ENCODE measurements at places on chromosomes 12 and 14.
A peak's percentile ranks its signal among the peaks of the same experiment; 100 is the strongest.

DNA sequence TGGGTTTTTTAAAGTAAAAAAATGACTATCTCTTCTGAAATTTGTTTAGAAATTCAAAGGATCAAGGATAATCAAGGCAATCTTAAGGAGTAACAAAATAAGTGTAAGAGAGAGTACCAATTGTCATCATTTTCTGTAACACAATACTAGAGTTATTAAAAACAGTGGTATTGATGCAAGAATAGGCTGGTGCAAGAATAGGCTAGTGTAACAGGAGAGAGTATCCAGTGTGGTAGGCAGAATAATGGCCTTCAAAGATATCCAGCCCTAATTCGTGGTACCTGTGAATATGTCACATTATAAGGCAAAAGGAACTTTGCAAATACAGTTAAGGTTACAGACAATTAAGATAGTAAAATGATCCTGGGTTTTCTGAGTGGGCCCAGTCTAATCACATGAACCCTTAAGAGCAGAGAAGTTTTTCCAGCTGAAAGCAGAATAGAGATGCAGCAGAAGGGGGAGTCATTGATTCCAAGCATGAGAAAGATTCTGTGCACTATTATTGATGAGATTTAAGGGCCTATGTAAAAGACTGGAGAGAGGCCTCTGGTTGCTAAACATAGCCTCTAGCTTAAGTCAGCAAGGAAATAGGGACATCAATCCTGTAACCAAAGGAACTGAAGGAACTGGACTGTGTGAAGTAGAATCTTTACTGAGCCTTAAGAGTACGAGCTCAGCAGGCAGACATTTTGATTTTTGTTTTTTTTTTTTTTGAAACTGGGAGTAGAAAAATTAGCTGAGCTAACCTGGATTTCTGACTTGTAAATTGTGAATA is 134.1 kb downstream of the GPHN start:
- no peak for DNase-seq

- DNase-seq: no peak
These were observed 361.2 kb upstream of the PDE3A start for GRCh38 chr12:20006871-20007730.

DNA sequence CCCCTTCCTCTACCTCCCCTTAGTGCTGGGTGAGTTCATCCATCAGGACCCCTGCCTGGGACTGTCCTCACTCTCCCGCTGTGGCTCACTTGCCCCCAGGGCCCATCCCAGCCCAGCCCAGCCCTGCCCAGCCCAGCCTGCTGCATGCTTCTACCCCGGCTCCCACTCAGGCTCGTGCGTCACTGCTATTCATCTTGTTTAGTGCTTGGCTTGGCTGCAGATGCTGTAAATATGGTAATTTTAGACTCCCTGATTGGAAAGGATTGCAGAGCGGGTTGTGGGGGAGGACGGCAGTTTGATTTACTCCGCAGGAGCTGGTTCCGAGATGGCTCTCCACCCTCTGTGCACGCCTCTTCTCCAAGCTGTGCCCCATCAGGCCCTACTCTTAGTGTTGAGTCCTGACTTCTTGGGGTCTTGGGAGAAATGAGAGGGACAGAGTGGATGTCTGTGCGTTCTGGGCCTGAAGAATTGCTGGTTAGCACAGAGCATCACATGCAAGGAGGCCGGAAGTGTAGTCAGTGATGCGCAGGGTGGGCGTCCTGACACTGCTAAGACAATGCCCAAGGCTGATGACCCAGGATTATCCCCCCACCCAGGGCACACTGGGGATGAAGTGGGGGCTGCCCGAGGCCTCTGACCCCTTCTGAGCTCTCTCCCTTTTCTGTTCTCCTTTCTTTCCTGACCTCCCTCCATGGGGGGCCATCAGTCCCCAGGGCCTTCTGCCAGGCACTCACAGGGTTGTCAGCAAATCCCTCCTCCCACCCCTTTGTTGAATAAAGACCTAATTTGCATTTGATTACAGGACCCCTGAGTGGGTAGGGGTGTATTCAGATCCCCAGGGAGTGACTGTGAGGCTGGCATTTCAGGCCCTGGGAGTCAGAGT is 244.4 kb downstream of the ZFP36L1 start:
- DNase-seq: peak; percentile 44

DNA sequence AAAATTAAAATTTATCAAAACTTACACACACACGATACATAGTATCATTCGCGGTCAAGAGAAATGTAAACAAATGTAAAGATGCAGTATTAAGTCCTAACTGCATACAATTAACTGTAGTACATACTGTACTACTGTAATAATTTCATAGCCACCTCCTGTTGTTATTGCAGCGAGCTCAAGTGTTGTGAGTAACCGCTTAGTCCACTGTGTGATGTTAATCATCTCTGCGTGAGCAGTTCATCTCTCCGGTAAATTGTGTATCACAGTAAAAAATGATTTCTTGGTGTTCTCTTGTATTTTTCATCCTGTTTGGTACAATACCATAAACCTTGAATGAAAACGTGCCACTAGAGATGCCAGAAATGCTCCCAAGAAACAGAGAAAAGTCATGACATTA is 6.5 kb downstream of the EPS8 start:
- no peak for DNase-seq

GRCh38 chr12:6791931-6792520 is 2.7 kb downstream of the CD4 start:
- no peak for DNase-seq

GRCh38 chr12:99224237-99224636 is 423.3 kb upstream of the GARIN6 start:
- no peak for DNase-seq

GRCh38 chr12:1794440-1795090 is 25.8 kb upstream of the LRTM2 start:
- no peak for DNase-seq

DNA sequence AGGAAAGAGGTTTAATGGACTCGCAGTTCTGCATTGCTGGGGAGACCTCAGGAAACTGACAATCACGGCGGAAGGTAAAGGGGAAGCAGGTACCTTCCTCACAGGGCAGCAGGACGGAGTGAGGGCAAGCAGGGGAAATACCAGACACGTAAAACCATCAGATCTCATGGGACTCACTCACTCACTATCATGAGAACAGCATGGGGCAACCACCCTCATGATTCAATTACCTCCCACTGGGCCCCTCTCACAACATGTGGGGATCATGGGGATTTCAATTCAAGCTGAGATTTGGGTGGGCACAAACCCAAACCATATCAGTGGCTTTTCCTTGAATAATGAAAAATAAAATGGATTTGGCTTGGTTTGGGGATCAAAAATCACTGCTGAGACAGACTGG is 380.5 kb downstream of the VRK1 start:
- no peak for DNase-seq

DNA sequence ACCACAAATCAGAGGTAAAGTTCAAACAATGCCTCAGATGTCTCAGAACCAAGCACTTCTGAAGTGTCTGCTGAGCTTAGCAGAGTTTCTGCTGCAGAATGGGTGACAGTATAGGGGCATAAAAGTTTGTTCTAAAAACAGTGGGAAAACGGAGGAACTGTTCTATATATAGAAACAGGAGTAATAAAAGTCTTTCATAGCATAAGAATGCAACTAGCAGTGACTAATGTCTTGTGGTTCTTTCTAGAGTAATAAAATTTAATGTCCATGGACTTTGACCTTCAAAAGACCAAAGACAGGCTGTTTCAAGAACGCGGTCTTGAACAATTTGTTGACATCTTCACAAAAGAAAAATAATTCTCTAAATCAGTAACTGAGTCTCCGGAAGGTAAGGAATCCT is 107.5 kb upstream of the FAR2 start:
- DNase-seq: no peak

DNA sequence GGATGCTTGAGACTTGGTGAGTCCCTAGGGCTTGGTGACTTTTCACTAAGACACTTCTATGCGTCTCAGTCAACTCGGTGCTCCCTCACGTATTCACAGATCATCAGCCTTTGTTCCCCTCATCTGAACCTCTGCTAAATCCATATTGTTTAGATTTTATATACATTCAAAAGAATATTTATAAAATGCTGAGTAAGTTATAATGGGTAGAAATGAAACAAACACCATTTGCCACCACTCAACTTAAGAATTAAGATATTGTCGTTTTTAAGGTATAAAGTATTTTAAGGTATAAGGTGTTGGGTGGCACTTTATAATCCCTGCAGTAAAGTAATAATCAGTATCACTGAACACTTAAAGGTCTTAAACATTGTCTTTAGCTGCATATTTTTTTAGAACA is 103.0 kb downstream of the TTLL5 start:
- no peak for DNase-seq

GRCh38 chr12:15265875-15266274 is 44.7 kb upstream of the RERG start:
- DNase-seq: no peak

- no peak for DNase-seq
These were observed 5.8 kb upstream of the GLT8D2 start for GRCh38 chr12:104055686-104056388.

- no peak for DNase-seq
These were observed 96.5 kb downstream of the KCNA5 start for GRCh38 chr12:5140190-5140589.

DNA sequence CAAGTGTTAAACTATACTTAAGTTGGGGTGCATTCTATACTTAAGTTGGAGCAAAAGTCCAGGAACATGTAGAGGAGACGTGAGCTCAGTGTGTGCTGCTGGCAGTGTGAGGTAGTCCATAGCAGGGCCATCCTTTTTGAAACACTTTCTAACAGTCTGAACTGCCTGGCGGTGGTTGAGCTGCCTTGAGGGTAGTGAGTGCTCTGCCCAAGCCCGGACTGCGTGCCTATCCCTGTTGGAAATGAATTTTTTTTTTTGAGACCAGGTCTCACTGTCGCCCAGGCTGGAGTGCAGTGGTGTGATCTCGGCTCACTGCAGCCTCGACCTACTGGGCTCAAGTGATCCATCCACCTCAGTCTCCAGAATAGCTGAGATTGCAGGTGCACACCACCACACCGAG is 14.1 kb downstream of the KCNH3 start:
- no peak for DNase-seq

- DNase-seq: no peak
These were observed 43.9 kb downstream of the IL31 start for GRCh38 chr12:122130150-122130549.

DNA sequence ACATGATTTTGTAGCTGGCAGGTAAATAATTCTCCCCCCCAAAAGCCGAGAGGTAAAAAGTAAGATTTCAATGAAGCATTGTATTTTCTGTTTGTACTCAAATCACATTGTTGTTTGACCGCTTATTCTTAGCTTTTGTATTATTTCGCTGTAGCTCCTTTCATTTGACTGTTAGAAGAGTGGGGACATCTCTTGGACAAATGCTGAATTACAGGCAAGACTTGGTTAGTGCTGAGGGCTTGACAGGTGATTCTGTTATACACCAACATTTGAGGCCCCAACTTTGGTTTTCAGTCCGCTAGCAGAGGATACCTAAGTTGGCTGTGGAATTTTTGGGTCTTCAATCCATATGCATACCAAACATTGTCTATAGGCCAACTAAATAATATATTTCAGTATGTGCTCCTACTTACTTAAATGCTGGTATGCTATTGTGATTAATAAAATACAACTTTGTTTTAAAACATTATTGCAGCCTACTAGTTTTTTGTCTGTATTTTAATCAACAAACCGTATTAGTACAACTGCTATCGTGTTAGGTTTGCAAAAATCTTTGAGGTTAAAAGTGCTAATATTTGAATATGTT is 102.2 kb downstream of the ERC1 start:
- peak; percentile 53 for DNase-seq

GRCh38 chr14:24960816-24961215 is 89.1 kb downstream of the STXBP6 start:
- DNase-seq: no peak

- no peak for DNase-seq
These were observed 5.9 kb downstream of the HCAR1 start for GRCh38 chr12:122724641-122725243.

DNA sequence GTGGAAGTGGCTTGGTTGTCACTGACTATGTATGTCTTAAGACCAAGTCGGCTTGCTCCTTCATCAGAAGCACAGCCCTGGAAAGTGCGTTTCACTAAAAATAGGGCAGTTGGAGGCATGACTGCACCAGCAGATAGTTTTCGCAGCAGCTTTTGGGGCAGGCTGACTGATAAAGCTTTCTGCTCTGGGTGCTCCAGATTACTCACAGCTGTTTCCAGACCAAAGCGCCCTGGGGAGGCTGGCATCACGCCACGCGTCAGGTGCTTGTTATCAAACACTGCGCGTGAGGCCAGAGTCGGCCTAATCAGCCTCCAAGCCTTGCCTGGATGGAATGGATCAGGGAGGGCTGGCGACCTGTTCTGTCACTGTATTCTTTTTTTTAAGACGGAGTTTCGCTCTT is 13.3 kb upstream of the LRRC10 start:
- no peak for DNase-seq

DNA sequence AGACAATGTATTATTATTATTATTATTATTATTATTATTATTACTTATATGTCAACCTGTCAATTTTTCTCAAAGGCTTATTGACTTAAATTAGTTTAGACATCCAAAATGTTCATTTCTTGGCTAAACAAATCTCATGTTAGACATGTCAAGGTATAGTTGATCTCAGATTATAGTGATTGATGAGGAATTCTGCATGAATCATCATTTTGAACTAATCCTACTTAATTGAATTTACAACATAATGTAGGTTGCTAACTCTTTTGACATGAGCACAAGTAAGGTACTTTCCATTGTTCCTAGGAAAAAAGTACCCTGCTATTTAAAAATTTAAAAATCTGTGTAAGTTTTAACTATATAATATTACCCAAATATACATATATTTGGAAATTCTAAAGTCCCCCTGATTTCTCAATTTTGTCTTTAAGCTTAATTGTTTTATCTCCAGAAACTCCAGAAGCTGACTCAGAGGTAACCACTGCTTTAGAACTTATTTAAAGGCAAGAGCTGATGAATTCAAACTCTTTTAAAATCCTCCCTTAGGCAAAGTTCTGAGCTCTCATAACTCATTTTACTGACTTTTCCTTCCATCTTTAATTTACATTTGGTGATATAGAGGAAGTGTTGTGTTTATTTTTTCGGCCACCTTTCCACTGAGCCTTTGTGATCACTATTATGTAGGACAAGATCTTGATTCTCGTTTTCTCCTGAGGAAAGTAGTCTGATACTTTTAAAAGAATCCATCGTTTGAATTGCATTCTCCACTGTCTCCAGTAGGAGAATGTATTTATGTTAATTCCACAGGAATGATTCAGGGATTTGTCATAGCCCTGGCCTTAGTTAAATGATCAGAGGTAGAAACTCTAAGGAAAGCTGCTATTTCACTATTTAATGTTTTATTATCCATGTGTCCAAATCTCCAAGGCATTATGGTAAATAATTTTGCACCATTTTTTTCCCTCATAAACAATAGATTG is 1304.5 kb downstream of the AACS start:
- no peak for DNase-seq

GRCh38 chr12:57240926-57241401 is 10.0 kb downstream of the STAC3 start:
- no peak for DNase-seq

- DNase-seq: no peak
These were observed 190.2 kb downstream of the FSCB start for GRCh38 chr14:44316647-44317440.

DNA sequence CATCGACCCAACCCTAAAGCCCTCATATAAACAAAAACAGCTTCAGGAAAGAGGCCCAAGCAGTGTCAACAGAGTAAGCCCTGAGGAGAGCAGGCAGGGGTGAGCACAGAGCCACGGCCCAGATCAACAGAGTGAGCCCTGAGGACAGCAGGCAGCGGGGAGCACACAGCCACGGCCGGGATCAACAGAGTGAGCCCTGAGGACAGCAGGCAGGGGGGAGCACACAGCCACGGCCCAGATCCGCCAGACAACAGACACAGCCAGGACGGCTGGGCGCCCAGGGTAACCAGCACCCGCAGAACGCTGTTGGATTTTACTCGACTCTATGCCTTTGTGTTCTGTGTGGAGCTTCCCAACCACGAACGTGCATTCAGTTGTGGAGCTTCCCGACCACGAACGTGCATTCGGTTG is 15.0 kb downstream of the CCDC85C start:
- DNase-seq: no peak

Data from neural crest cell (in vitro differentiated cells).